ENCODE measurements at places on chromosomes 6 and 20.

- no peak for DNase-seq
These were observed 13.1 kb upstream of the ZSCAN9 start for GRCh38 chr6:28211840-28212509.

GRCh38 chr20:4633379-4633778 is 88.3 kb upstream of the PRND start:
- no peak for DNase-seq

GRCh38 chr6:113141901-113142300 is 715.2 kb upstream of the MARCKS start:
- DNase-seq, result no peak

GRCh38 chr20:39089029-39089428 is 126.9 kb downstream of the DHX35 start:
- no peak for DNase-seq

DNA sequence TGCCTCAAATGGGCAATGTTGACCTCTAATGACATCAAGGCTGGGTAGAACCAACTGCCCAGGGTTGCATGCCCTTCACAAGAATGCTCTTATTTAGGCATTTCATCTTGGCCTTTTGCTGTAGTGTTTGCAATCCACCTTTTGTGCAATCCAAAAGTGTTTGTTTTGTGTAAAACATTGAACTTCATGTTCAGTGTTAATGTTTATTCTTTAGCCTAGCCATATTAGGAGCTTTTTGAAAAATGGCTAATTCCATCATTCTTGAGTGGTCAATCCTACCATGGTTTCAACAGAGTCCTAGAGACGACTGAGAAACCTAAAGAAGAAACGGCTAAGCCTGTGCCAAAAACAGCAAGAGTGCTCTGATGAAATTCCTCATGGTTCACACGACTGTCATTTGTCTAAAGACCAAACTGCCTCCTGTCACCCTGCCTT is 279.6 kb upstream of the PRDM1 start:
- no peak for DNase-seq

GRCh38 chr20:5748246-5748645 is 2.0 kb upstream of the SHLD1 start:
- no peak for DNase-seq

DNA sequence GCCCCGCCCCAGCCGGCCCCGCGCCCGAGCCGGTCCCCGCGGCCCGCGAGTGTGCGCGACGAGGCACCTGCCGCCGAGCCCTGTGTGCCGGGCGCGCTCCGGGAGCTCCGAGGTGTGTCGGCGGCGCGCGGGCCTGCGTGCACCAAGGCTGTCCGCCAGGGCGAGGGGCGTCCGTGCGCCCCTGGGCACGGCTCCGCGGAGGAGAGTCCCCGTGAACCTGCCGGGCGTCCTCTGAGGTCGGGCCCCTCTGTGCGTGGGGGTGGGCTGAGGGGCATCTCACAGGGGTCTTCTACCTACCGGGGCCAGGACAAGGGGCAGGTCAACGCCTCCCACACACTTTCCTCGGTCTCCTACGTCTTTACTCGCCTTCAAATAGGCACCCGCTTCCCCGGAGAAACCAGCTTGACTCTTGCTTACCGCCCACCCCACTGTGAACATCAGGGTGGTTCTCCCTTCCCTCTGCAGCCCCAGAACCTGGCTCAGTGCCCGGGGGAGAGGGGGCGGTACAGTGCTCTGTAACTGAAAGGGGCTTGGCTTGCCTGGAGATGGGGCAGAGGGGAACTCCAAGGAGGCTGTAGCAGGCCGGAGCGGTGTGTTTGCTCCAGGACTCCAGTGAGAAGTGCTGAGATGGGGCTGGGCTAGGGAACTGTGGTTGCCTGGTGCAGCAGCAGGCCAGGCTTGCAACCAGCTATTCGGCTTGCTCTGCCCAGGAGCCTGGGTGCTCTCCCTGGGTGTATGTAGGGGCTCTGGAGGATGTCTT is at the start of gene SAMD10:
Gene SAMD10, minus strand, starts transcription at position 86 of the 760 bp plus-strand sequence. CDS start 175 bp downstream, outside the sequence.
- no peak for DNase-seq

Data from stimulated activated CD8-positive, alpha-beta memory T cell treated with anti-CD3 and anti-CD28 coated beads, Interleukin-7, amount 100 ng/mL, for 1 hour (primary cell).